ENCODE measurements at places on chromosomes 6 and 20. TPM values are rescaled to one million over a fixed set of nuclear protein-coding genes. Genes with fewer than 3 reads are reported as not detected.

DYNLT2 gene
- 4.7 TPM for total RNA-seq

MYMX gene
- total RNA-seq = 0.54 TPM

TASP1 gene
- total RNA-seq = 9.6 TPM

GRCh38 chr6:168517742-168518347 lies 76.9 kb downstream of the SMOC2 start:
- no peak overlapping the region for H3K27ac ChIP-seq
- DNase-seq = no peak
- no peaks in the 10 kb centered on the region for H3K36me3 ChIP-seq
- no peak overlapping the region for H3K4me3 ChIP-seq

GRCh38 chr20:32233286-32233685 lies 25.6 kb downstream of the POFUT1 start:
- H3K4me3 ChIP-seq = no peak overlapping the region
- DNase-seq = no peak
- no peaks in the 10 kb centered on the region for H3K36me3 ChIP-seq
- H3K4me1 ChIP-seq = no peaks in the 10 kb centered on the region
- no peaks in the 10 kb centered on the region for H3K27me3 ChIP-seq
- no peak overlapping the region for H3K27ac ChIP-seq

- H3K4me1 ChIP-seq = peaks cover 15% of the 10 kb centered on the region
- H3K27ac ChIP-seq = no peak overlapping the region
- H3K4me3 ChIP-seq = no peak overlapping the region
- peak; percentile 67 for DNase-seq
- no peaks in the 10 kb centered on the region for H3K27me3 ChIP-seq
- no peaks in the 10 kb centered on the region for H3K36me3 ChIP-seq
These were observed 38.7 kb downstream of the GSTA2 start for GRCh38 chr6:52724406-52725121.

Measured in neural progenitor cell (in vitro differentiated cells).